Left kidney (tissue), 8 donors: ENCODE measurements at places on chromosomes 5 and 9. TPM values are rescaled to one million over a fixed set of nuclear protein-coding genes. Genes with fewer than 3 reads are reported as not detected.

Gene TOMM5
- polyA plus RNA-seq, result 118 TPM

Gene UNC13B
- polyA plus RNA-seq, result 27.8 TPM

Gene CXCL14
- polyA plus RNA-seq, result 23.0 TPM

Gene HTR4
- polyA plus RNA-seq, result not detected

Gene N4BP3
- 3.4 TPM for polyA plus RNA-seq

Gene SUB1
- polyA plus RNA-seq, result 295 TPM

Gene OR2V2
- 0.03 TPM for polyA plus RNA-seq

Gene NUTM2F
- polyA plus RNA-seq, result not detected

Gene F2R
- polyA plus RNA-seq, result 59.9 TPM

Gene SLC25A2
- polyA plus RNA-seq, result 0.23 TPM

Gene SV2C
- polyA plus RNA-seq, result 0.08 TPM

- no peak for DNase-seq
These were observed 111.8 kb upstream of the SLC44A1 start for GRCh38 chr9:105132606-105133005.

GRCh38 chr5:1737790-1738405 is 61.7 kb downstream of the MRPL36 start:
- DNase-seq, result no peak

DNA sequence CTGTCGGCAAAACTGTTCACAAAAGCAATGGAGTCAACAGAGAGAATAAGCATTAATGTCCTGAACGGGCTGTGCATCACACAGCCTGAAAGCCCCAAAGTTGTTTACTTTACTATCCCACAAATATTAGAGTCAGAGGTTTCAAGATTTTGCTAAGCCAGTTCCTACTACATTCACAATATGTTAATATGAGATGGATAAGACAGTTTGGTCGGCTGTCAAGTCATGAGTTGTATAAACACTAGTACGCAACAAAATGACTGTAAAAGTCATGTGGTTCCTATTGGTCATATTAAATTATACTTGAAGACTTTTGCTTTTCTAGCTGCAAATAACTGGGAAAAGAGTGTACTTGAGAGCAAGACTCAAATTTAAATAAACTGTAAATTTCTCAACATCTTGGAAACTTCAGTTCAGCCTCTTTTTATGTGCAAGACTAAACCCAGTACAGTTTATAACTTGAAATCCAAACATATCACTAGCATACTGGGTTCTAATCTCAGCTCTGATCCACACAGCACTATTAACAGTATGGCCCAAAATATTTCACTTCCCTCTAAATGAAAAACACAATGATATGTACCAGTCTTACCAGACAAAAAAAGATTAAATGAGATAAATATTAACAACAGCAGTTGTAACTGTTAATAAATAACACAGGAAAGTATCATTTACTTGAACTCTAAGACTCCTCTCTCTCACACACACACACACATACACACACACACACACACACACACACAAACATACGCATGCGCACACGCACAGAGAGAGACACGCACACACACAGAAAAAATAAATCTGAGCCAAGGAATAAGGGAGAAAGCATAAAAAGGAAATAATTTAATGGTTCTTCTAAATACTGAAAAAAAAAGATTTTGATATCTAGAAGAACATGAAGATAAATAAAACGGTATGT is 33.1 kb downstream of the FANCC start:
- DNase-seq, result no peak

- DNase-seq, result no peak
These were observed 13.3 kb upstream of the UBE2QL1 start for GRCh38 chr5:6435356-6435755.

- no peak for DNase-seq
These were observed 93.7 kb downstream of the AK8 start for GRCh38 chr9:132784286-132784830.

GRCh38 chr9:131272212-131272611 is 4.1 kb downstream of the FAM78A start:
- no peak for DNase-seq

DNA sequence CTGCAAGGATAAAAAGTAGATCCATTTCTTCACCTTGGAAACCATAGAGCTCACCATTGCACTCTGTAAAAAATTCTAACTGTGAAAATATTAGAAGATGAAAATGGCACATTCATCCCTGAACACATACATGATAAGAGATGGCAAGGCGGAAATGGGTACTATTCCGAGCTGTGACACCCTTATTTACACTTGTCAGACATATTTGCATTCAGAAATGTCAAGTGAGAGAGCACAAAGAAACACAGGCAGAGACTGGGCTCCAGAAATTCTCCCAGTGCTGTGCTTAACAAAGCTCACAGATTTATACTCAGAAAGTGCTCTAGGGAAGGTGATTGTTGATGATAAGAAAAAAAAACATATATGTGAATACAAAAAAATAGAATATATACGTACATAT is 170.3 kb upstream of the PUM3 start:
- no peak for DNase-seq

- no peak for DNase-seq
These were observed 31.5 kb upstream of the FAM170A start for GRCh38 chr5:119597728-119598298.

DNA sequence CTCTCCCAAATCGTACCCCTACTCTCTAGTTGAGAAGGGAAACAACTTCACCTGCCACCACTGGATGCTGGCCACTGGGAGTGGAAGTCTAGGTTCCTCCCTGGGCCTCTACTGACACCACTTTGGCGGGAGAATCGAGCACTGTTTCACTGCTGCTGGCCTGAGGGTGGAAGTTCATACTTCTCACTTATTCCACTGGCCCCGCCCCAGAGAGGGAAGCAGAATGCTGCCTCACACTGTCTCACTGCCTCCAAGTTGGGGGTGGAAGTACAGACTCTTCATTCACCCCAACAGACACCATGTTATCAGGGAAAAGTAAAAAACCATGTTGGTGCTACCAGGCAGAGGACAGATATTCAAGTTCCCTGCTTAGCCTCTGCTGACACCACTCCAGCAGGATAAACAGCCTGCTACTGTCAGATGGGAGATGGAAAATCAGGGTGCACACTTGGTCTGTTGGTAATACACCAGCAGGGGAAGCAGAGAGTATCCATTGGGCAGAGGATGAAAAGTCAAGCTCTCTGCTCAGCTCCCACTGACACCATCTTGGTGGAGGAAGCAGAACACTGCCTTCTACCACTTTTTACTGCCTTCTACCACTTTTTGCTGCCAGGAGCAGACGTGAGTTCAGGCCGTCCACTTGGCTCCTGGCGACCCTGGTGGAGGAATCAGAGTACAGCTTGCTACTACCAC is 159.4 kb downstream of the SIL1 start:
- no peak for DNase-seq

GRCh38 chr5:4627131-4627530 is 513.0 kb upstream of the ADAMTS16 start:
- no peak for DNase-seq

GRCh38 chr5:108743319-108743718 is 4.4 kb upstream of the FER start:
- DNase-seq, result no peak

DNA sequence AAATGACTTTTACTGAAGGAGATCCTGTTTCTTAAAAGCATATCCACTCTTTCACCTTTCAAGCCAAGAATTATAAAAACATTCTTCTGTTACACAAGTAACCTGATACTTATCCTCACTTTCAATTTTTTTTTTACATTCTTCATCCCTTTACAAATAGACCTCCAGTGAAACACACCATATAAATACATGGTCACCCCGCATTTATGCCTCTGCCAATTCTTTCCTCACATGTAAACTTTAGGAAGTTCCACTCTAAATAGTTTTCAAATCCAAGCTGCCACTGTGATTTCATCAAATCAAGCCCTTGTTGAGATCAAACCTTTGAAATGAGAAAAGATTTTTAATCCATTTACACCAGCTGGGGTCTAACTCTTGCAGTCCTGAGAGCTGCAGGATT is 40.0 kb downstream of the GAS1 start:
- no peak for DNase-seq

DNA sequence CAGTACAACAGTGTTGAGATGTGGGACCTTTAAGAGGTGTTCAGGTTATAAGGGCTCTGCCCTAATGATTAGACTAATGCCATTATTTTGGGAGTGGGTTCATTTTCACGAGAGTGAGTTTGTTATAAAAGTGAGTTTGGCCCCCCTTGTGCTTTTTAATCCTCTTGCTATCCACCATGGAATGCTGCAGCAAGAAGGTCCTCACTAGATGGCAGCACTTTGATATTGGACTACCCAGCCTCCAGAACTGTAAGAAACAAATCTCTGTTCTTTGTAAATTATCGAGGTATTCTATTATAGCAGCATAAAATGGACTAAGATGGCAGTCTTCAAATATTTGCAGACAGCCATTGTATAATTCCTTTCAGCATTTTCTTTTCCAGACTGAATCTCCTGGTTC is 212.4 kb downstream of the LRRC70 start:
- no peak for DNase-seq

DNA sequence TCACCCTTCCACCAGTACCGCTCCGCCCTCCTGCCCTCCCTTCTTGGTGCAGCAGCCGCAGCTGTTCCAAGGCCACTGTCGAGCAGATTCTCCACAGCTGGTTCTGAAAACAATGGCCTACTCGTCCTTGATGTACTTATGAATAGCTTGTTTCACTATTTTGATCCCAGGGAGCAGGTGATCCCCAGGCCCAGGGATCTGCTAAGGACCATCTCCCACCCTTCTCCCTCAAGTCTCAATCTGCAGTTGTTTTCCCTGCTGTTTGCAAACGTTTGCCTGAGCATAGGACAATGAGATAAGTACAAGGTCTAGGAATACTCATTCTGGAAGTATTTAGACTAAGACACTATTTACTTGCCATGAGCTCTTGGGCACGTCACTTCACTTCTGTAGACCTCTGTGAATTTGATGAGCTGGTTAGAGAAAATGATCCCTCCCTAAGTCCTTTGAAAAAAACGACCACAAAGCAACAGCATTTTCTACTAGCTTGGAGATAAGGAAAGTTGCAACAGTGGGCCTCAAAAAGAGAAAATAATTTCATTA is 1.8 kb downstream of the LURAP1L start:
- DNase-seq, result no peak

DNA sequence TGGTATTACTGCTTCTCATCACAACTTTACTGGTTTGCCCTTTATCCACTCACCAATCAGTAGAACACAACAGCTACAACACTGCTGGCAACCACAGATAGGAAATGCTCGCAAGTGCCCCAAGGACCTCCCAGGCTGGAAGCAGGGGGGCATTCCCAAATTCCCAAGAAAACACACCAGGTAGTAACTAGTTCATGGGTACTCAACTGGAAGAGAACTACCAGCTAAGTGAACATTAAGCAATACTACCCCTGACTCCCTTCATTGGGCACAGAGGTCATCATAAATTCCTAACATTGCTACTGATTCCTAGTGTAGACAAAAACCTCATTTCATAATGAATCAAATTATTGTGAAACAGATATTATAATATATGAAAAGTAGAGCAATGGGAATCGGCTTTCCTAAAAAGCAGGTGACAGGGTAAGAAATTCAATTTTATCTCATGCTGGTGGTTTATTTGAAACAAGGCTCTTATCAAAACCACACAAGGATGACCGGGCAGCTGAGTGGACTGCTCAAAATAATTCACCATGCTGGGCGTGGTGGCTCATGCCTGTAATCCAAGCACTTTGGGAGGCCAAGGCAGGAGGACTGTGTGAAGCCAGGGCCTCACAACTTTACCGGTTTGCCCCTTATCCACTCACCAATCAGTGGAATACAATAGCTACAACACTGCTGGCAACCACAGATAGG is 81.6 kb downstream of the TLE1 start:
- no peak for DNase-seq

DNA sequence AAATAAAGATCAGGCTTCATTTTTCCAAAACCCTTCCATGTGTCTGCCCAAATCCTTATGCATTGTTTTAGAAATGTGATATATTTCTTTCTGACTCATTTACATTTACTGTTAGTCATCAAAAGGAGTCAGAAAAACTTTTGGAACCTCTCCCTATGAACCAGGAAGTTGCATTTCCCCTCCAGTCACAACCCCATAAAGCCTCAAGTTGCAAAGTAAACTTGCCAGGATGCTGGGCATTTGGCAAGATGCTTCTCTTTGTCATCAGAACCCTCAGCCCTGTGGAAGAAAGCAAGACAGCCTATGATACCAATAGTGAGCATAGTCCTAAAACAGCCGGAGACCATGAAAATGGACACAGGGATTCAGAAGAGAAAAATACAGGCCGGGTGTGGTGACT is 84.2 kb downstream of the MUSK start:
- no peak for DNase-seq

- DNase-seq, result no peak
These were observed 285.7 kb downstream of the HCN1 start for GRCh38 chr5:45410304-45410995.

DNA sequence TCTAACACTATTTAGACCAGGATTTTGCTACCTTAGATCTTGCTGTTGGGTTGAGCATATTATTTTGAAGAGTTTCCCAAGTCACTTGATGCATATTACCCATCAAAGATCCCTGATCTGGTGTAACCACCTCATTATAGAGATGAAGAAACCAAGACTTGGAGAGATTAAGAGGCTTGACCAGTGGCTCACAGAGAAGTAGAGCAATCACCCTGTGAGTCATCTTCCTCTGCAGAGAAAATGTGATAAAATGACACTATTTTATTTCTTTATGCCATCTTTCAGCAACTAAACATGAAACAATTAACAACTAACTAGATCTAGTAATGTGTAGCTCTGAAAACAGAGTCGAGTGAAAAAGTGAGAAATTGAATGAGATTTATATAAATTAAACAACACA is 76.1 kb downstream of the KIF4B start:
- no peak for DNase-seq

DNA sequence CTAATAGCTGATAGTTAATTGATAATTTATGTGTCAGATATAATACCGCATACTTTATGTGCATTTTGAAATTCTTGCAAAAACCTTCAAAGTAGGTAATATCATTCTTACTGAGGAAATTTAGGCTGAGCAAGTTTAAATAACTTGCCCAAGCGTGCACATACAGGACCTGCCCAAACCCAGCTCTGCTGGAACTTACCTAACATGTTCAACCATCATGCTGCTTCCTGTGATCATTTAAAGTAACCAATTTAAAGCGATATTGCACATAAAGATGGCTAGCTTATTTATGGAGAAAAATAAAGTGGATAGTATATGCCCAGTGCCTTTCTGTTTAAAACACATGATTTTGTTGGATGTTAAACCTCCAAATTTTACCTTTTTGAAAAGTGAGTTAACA is 4.3 kb downstream of the FAM174A start:
- DNase-seq, result no peak
